HT1080 (cell line): ENCODE measurements at places on chromosomes 6 and 20. TPM values are rescaled to one million over a fixed set of nuclear protein-coding genes. Genes with fewer than 3 reads are reported as not detected.

- no peak for DNase-seq
Measured at GRCh38 chr6:84615113-84615850, 149.1 kb downstream of the TBX18 start.

GRCh38 chr6:94698773-94699172 is 878.6 kb upstream of the MANEA start:
- no peak for DNase-seq

DNA sequence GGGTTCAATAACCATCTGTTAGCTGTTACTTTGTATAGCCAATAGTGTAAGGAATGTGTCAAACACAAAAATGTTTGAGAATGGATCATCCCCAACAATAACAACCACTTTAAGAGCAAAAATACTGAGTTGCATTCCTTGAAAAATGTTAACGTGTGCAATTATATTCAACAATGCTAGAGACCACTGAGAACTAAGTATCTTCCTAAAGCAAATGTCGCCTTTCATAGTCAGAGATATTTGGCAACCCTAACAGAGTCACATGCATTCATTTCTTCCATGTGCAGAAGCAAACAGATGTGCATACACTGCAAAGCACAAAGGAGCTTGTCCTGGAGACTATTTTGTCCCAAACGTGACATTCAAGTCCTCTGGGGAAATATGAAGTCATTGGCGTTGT is 448.6 kb downstream of the GJA1 start:
- DNase-seq, result no peak

DNA sequence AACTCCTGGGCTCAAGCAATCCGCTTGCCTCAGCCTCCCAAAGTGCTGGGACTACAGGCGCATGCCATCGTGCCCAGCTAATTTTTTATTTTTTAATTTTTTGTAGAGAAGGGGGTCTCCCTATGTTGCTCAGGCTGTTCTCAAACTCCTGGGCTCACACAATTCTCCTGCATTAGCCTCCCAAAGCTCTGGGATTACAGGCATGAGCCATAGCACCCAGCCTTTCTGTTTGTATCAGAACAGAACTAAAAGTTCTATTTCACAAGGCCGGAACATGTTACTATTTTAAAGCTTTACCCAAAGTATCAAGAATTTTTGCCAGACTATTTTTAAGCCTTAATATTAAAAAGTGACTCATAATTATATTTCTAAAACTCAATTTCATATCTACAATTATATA is 42.4 kb downstream of the NDRG3 start:
- no peak for DNase-seq

GRCh38 chr6:109010705-109011102 is 83.9 kb downstream of the SESN1 start:
- no peak for DNase-seq

GRCh38 chr6:74182992-74183391 is 487.0 kb downstream of the CD109 start:
- no peak for DNase-seq

DNA sequence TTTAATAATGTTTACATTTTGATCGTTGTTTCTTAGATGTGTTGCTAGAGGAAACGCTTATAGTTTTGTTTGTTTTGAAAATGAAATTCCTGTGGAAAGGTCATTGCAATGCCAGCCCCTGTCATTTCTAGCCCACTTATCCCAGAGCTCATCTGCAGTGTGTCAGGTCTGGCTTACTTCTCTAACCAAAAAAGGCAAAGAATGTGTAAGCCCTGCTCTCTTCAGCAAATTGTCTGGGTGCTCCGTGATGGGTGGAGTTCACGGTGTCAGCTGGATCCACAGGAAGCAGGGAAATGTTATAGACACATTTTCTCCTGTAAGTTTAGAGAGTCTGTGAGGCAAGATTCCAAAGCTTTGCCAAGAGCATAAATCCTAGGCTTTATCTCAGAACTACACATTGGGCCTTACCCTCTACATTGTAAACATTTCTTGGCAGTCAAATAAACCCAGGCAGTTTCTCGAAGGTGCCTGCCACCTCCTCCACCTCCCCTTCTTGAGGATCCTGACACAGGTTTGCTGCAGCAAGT is 50.9 kb downstream of the RPRD1B start:
- DNase-seq, result no peak

DNA sequence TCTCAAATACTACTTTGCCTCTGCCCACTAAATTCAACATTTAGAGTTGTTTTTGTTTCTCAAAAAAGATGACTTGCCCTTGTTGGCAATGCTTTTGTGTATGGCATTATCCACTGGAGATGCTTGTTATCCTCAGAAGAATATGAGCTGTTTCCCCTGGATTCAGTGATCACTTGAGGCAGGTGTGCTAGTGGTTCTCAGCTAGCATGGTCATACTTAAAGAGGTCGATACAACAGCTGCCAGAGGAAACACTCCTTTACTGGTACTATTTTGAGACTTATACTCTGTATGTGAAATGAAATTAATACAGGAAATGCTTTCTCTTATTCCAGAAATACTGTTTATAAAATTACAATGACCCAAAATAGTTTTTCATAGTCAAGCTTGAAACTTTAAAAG is 122.5 kb downstream of the HIVEP1 start:
- DNase-seq, result no peak

GRCh38 chr6:2868637-2869036 is 27.0 kb upstream of the SERPINB1 start:
- no peak for DNase-seq

- no peak for DNase-seq
Measured at GRCh38 chr6:33966536-33966935, 162.7 kb upstream of the MLN start.

DNA sequence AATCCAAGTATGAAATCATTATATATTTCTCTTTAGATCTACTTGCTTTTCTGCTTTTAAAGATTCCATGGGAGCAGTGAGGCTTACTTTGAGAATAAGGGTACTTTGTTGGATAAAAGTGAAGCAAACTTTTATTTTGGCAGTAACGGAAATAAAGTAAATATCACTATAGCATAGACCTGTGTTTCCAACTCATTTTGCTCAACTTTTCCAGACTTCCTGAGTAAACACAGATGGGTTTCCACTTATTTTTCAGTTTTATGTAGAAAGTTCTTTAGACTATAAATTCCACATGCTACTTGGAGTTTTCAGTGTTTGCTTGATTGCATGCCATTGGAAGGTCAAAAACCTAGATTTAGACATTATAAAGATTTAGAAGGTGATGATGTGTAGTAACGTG is 6.2 kb downstream of the STX16 start:
- DNase-seq, result no peak

DNA sequence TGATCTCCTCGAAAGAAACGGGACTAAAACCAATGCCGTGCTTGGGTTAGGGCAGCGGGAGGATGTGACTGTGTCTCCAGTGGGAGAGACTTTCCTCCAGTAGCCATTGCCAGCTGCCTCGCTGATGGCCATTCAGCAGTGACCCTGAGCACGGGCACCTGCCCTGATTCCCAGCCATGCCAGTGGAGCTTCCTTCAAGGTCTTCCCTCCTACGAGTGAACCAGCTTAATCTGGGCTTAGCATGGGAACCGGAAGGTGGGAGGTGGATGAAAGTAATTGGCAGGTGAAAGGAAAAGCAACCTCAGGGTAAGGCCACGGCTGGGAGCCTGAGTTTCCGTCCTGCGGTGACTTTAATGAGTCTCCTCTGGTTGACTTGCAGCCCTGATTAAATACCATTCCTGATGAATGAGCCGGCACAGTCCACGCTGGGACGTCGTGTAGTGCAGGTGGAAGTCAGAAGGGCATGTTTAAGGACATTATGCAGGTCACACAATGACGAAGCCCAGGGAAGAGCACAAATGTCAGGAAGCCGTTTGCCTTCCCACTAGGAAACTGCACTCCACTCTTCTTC is 813.5 kb downstream of the QKI start:
- peak; percentile 13 for DNase-seq

DNA sequence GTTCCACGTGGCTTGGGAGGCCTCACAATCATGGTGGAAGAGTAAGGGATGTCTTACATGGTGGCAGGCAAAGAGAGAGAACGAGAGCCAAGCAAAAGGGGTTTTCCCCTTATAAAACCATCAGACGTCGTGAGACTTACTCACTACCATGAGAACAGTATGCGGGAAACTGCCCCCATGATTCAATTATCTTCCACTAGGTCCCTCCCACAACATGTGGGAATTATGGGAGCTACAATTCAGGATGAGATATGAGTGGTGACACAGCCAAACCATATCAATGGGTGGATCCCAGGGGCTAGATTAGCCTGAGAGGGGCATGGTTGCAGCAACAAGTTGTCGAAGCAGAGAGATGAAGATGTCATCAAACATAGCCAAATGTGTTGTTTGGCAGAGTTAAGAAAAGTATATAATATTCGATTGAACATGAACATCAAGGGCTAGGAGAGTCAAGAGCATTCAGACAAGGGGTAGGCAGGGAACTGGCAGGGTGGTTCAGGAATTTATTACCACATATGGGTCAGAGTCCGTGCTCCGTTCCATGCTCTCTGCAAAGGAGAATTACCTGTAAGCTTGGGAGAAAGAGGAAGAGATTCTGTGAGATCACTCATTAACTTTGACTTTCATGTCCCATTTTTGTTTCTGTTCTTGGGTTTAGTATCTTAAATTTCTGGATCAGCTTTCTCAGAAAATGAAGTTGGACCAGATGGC is 98.8 kb downstream of the CCDC170 start:
- DNase-seq, result no peak

- peak; percentile 94 for DNase-seq
Measured at GRCh38 chr6:25458485-25458884, 179.3 kb downstream of the CARMIL1 start.

DNA sequence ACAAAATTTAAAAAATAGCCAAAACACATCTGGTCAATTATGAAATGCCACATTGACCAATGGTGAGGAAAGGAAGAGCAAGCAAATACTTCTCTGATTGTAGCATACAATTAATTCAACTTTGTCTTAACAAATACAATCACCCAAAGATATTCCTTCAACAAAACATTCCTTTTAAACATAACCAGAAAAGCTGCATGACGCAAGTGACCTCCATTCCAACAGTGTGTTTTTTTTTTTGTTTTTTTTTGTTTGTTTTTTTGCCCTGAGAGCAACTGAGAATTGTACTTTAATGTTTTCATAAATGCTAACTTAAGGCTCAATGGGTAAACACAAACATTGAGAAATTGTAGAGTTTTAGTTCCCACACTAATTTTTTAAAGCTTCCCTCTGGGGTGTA is 184.4 kb downstream of the PTPRK start:
- DNase-seq, result no peak

GRCh38 chr6:54114991-54115390 is 3.7 kb downstream of the MLIP start:
- no peak for DNase-seq

- DNase-seq, result no peak
Measured at GRCh38 chr6:6685249-6686040, 96.9 kb downstream of the LY86 start.

- no peak for DNase-seq
Measured at GRCh38 chr6:41275489-41275888, 11.0 kb downstream of the TREM1 start.

DNA sequence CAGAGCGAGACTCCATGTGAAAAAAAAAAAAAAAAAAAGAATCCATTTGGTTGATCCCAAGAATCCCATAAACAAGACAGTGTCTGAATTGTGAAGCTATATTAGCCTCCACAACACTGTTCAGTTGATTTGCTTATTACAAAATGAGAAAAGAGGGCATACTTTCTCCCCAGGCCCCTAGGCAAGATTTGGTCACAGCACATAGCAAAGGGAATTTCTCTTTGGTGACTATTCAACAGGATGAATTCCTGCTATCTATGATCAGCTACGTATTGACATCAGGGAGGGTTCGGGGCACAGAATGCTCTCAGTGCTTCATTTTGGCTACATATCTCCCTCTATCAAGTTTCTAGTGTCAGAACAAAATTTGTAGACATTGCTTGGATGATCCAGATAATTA is 20.2 kb upstream of the SLC22A3 start:
- DNase-seq, result no peak

GRCh38 chr6:113320653-113321052 is 536.5 kb upstream of the MARCKS start:
- DNase-seq, result no peak

- peak; percentile 81 for DNase-seq
Measured at GRCh38 chr6:85580878-85581267, 12.8 kb downstream of the SNX14 start.

DNA sequence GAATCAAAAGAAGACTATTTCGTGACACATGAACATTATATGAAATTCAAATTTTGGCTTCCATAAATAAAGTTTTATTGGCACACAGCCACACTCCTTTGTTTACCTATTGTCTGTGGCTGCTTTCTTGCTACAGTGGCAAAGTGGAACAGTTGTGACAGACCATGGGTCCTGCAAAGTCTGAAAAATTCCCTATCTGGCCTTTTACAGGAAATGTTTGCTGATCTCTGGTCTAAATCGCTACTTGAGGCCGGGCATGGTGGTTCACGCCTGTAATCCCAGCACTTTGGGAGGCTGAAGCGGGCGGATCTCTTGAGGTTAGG is 23.1 kb upstream of the PREX1 start:
- no peak for DNase-seq

DNA sequence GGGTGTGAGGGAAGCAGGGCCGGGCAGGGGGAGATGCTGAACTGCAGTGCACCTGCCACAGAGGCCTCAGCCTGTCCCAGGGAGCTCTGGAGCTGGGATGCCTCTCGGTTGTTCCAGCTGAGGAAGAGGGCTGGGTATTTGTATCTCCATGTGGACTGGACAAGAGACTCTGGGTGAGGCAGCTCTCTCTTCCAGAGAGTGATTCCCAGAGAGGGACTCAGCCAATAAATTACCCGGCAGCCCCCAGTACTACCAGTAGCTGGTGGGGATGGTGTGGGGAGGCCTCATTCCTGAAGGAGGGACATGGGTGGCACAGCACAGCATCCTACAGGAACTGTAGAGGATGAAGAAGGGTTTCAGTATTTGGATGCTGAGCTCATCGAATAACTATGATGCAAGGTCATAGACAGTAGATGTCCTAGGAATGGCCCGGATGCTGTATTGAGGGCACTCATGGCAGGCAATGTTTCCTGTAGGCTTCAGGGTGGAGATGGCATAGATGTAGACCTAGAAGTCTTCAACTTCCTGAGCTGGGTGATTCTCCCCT is 1.4 kb downstream of the FGD2 start:
- DNase-seq, result peak; percentile 18

KCNK16 gene
- not detected in 2 replicates for total RNA-seq

DBNDD2 gene
- total RNA-seq, result 10.1 and 16.8 TPM in 2 replicates

GJA1 gene
- not detected in 2 replicates for total RNA-seq

FRMD1 gene
- not detected in 2 replicates for total RNA-seq

DAAM2 gene
- total RNA-seq, result 1.6 and 1.7 TPM in 2 replicates

STMND1 gene
- not detected in 2 replicates for total RNA-seq

OR2H1 gene
- not detected in 2 replicates for total RNA-seq

C6orf163 gene
- 0.57 and 1.0 TPM in 2 replicates for total RNA-seq

CLIC5 gene
- total RNA-seq, result not detected in 2 replicates

ABHD16B gene
- not detected in 2 replicates for total RNA-seq

RFX6 gene
- not detected in 2 replicates for total RNA-seq

LRRN4 gene
- 0.13 TPM in 1 of 2 replicates, not detected in the other for total RNA-seq
